ENCODE measurements at places on chromosomes 4 and X.

- no peak for DNase-seq
- no peaks in the 10 kb centered on the region for H3K27me3 ChIP-seq
- no peak overlapping the region for H3K27ac ChIP-seq
- no peaks in the 10 kb centered on the region for H3K36me3 ChIP-seq
- H3K4me3 ChIP-seq = no peak overlapping the region
- H3K4me1 ChIP-seq = no peaks in the 10 kb centered on the region
Observed at GRCh38 chr4:76576824-76577223, 141.8 kb downstream of the SHROOM3 start.

DNA sequence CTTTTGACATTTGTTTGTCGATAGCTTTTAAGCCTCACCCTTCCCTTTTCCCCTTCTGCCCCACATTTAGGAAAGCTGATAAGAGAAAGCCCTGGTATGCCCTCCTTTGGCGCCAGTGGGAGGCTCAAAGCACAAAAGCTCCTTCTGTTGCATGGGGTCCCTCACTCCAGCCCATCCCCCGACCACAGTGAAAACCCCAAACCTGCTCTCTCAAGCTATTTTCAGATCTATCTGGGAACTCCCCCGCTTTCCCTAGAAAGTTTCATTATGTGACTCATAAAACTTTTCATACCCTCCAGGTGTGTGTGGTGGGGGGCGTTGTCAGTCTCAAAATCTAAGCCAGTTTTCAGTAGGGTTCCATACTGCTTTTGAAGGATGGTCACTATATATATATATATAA lies 259.0 kb upstream of the PCDH7 start:
- no peak overlapping the region for H3K4me3 ChIP-seq
- no peak for DNase-seq
- no peaks in the 10 kb centered on the region for H3K27me3 ChIP-seq
- no peaks in the 10 kb centered on the region for H3K36me3 ChIP-seq
- no peaks in the 10 kb centered on the region for H3K4me1 ChIP-seq
- no peak overlapping the region for H3K27ac ChIP-seq

DNA sequence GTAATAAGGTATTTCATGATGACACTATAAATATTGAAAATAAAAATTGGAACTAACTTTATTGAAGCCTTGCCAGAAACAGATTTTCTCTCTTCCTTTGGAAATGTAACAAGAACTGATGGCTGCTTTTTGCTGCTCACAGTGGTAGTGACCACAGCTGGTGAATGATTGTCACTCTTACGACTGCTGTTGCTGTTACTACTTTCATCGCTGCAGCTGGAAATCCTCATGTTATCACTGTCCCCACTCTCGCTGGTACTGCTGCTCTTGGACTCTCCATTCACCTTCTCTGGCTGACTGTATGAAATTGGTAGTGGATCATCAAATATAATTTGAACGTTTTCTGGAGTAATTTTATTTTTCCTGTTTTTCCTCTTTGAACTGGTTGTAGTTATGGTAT lies 28.5 kb upstream of the COX18 start:
- no peak for DNase-seq
- H3K27ac ChIP-seq = no peak overlapping the region
- no peaks in the 10 kb centered on the region for H3K4me1 ChIP-seq
- no peak overlapping the region for H3K4me3 ChIP-seq
- H3K27me3 ChIP-seq = no peaks in the 10 kb centered on the region
- peaks cover 4% of the 10 kb centered on the region for H3K36me3 ChIP-seq

DNA sequence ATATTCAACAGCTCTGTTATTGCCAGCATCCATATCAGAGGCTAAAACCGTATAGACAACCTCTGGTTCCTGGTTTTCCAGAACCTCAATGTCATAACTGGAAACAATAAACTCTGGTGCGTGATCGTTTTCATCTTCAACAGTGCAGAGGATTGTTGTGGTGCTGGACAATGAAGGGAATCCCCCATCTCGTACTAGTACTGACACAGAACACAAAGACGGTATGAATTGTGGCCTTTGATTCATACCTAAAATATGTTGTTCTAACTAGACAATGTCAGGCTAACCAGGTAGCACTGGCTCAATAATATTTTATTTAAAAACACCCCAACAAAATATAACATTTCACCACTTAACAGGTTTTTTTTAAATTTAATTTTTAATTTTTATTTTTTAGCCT lies 186.9 kb downstream of the DCHS2 start:
- no peak overlapping the region for H3K4me3 ChIP-seq
- no peak overlapping the region for H3K27ac ChIP-seq
- no peaks in the 10 kb centered on the region for H3K4me1 ChIP-seq
- H3K27me3 ChIP-seq = no peaks in the 10 kb centered on the region
- no peaks in the 10 kb centered on the region for H3K36me3 ChIP-seq

- no peaks in the 10 kb centered on the region for H3K4me1 ChIP-seq
- H3K4me3 ChIP-seq = no peak overlapping the region
- no peaks in the 10 kb centered on the region for H3K27me3 ChIP-seq
- no peak overlapping the region for H3K27ac ChIP-seq
- DNase-seq = no peak
- peaks cover 3% of the 10 kb centered on the region for H3K36me3 ChIP-seq
Observed at GRCh38 chr4:2606960-2607506, 70.6 kb downstream of the FAM193A start.

GRCh38 chr4:52959541-52959940 lies 97.4 kb downstream of the RASL11B start:
- no peaks in the 10 kb centered on the region for H3K36me3 ChIP-seq
- H3K4me3 ChIP-seq = no peak overlapping the region
- no peak for DNase-seq
- no peak overlapping the region for H3K27ac ChIP-seq

DNA sequence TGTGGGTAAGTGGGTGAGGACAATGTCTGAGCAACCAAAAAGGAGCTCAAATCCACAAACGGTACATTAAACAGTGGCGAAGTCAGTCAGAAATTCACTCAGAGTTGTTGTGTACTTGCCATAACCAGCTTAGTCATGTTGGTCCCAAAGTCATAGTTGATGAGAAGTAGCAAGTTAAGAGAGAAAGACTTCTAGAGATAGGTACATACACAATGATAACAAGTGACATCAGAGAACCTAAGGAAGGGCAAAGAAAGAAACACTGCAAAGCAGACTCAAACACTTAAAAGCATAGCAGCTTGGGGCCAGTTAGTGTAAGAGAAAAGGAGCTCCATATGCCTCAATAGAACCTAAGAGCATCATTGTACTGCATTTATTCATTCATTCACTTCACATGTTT lies 30.2 kb downstream of the DYNLT3 start:
- DNase-seq = no peak
- no peaks in the 10 kb centered on the region for H3K27me3 ChIP-seq
- H3K36me3 ChIP-seq = no peaks in the 10 kb centered on the region
- no peaks in the 10 kb centered on the region for H3K4me1 ChIP-seq
- H3K27ac ChIP-seq = no peak overlapping the region

DNA sequence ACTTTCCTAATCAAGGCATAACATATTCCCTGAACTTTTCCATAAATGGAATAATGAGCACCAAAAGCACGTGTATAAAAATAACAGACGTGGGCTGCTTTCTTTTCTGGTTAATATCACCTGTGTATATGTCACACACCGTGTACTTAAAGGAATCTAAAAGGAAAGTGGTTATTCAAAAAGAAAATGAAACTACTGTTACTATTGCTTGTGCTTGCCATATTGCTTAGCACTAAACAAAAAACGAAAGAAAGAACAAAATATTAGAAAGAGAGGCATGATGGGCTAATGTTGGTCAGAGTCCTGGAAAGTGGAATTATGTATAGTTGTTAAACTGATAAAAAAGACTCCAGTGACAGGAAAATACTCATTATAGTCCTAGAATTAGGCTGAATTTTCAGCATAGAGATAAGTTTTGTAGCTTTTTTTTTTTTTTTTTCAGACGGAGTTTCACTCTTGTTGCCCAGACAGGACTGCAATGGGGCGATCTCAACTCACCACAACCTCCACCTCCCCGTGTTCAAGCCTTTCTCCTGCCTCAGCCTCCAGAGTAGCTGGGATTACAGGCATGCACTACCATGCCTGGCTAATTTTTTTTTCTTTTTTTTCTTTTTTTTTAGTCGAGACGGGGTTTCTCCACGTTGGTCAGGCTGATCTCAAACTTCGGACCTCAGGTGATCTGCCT lies 123.2 kb downstream of the PABPC4L start:
- no peaks in the 10 kb centered on the region for H3K4me1 ChIP-seq
- H3K36me3 ChIP-seq = no peaks in the 10 kb centered on the region

DNA sequence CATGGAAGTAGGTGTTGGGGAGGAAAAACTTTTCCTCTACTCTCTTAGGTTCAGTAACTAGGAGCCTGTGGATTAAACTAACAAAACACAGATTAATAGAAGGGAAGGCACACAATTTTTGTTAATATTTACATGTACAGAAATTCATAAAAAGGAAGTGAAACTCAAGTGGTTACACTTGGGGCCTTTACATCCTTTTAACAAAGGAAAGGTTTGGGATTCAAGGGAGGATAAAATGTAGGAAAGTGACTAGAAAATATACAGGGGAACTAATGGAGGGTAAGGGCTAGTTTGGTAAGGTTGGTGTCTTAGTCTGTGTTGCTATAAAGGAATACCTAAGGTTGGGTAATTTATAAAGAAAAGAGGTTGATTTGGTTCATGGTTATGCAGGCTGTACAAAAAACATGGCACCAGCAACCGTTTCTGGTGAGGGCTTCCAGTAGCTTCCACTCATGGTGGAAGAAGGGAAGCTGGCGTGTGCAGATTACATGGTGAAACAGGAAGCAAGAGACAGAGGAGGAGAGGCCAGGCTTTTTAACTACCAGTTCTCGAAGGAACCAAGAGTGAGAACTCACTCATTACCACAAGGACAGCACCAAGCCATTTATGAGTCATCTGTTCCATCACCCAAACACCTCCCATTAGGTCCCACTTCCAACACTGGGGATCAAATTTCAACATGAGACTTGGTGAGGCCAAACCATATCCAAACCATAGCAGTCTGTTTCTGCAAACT lies 124.4 kb downstream of the CHRDL1 start:
- no peaks in the 10 kb centered on the region for H3K36me3 ChIP-seq
- no peaks in the 10 kb centered on the region for H3K4me1 ChIP-seq
- no peak for DNase-seq
- H3K27ac ChIP-seq = no peak overlapping the region
- no peak overlapping the region for H3K4me3 ChIP-seq

GRCh38 chr4:1334579-1334895 lies 12.5 kb upstream of the UVSSA start:
- DNase-seq = no peak
- no peak overlapping the region for H3K4me3 ChIP-seq
- H3K4me1 ChIP-seq = peaks cover 33% of the 10 kb centered on the region
- no peak overlapping the region for H3K27ac ChIP-seq
- H3K36me3 ChIP-seq = peaks cover 56% of the 10 kb centered on the region
- no peaks in the 10 kb centered on the region for H3K27me3 ChIP-seq

- H3K4me1 ChIP-seq = no peaks in the 10 kb centered on the region
- H3K4me3 ChIP-seq = no peak overlapping the region
- no peak overlapping the region for H3K27ac ChIP-seq
- no peak for DNase-seq
Observed at GRCh38 chrX:118225711-118226428, 109.3 kb upstream of the KLHL13 start.

- peaks cover 7% of the 10 kb centered on the region for H3K36me3 ChIP-seq
- peak; percentile 2 for DNase-seq
- H3K4me3 ChIP-seq = no peak overlapping the region
- no peaks in the 10 kb centered on the region for H3K27me3 ChIP-seq
- peaks cover 31% of the 10 kb centered on the region for H3K4me1 ChIP-seq
Observed at GRCh38 chr4:182918791-182919302, 1.7 kb upstream of the DCTD start.

DNA sequence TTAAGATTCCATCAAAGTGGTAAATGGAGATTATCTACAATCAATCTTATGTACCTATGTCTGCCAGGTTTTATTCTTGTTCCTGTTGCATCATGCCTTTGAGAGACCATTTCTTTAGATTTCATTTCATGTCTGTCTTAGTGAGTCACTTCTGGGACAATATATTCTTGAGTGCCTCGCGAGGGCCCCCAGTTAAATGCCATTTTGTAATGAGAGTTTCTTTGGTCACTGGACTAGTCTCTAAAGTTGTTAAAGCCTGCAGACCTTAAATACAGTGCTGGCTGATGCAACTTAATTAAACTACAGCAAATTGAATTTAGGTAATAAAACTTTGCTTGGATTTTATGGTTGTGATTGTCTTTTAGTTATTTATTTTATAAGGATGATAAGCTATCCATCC lies 87.2 kb upstream of the PITX2 start:
- no peaks in the 10 kb centered on the region for H3K36me3 ChIP-seq
- DNase-seq = no peak
- H3K27me3 ChIP-seq = no peaks in the 10 kb centered on the region
- no peak overlapping the region for H3K4me3 ChIP-seq

DNA sequence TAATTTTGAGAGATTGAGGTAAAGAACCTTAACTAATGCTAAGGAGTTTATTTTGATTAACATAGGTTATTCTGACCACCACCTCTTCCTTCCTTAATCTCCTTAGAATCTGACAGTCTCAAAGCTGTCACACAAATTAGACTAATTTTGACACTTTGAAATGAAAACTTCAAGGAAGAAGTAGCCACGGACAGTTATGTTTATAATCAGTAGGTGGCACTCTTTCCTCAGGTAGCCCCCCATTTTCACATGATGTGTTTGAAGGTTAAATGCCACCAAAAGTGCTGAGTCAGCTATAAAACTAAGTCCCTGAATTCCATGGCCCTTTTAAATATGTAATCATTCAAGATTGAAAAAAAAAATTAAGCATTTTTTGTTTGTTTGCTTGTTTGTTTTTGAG lies 22.4 kb downstream of the TMEM33 start:
- no peak overlapping the region for H3K27ac ChIP-seq
- no peaks in the 10 kb centered on the region for H3K27me3 ChIP-seq
- H3K4me1 ChIP-seq = no peaks in the 10 kb centered on the region
- no peak overlapping the region for H3K4me3 ChIP-seq
- no peak for DNase-seq

DNA sequence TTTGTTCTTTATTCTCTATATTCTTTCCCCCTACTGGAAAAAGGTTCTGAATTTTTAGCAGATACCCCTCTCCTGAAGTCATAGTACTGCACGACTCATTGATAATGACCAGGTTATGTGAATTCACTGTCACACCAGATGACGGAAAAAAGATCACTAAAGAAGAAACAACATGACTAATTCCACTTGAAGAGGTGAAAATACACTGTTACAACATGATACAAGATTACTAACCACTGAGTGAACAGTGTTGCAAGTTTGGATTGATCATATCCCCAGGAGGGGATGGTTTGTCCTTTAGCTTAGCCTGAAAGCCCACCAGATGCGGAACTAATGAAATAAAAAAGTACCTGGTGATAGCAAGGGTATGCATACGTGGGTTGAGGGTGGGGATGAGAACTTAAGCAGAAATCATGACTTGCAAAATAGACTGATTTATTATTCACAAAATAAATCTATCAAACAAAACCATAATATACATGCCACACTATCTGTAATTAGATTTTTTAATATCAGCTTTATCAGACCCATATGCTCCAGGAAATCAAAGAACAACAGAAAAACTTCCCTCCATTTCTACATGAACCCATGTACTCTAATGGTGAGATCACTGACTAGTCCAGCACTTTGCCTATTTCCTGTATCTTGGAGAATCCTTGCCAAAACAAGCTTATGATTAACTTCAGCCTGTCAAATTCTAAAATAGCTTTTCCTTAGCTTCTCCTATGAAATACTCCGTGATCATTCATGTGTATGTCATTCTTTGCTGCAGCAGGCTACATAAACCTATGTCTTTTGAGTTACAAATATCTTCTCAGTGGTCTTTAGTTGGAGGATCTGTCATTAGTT lies 257.4 kb upstream of the AGA start:
- H3K27me3 ChIP-seq = no peaks in the 10 kb centered on the region
- H3K4me1 ChIP-seq = no peaks in the 10 kb centered on the region
- H3K36me3 ChIP-seq = no peaks in the 10 kb centered on the region
- H3K27ac ChIP-seq = no peak overlapping the region
